ENCODE measurements at places on chromosomes 7 and 10.

- DNase-seq = no peak
Measured at GRCh38 chr10:113411456-113411855, 141.4 kb upstream of the HABP2 start.

- DNase-seq = peak; percentile 48
Measured at GRCh38 chr7:92244808-92245486, 767 bp downstream of the KRIT1 start.

GRCh38 chr10:106252541-106252940 lies 912.0 kb downstream of the SORCS1 start:
- DNase-seq = no peak

GRCh38 chr10:85600026-85600743 lies 766.4 kb downstream of the GRID1 start:
- DNase-seq = no peak

- no peak for DNase-seq
Measured at GRCh38 chr7:151512353-151512752, 7.3 kb downstream of the RHEB start.

- DNase-seq = no peak
Measured at GRCh38 chr10:8133146-8133545, 78.7 kb downstream of the GATA3 start.

- DNase-seq = no peak
Measured at GRCh38 chr7:964401-965231, 10.1 kb upstream of the ADAP1 start.

GRCh38 chr7:27134392-27134791 lies 3.8 kb upstream of the HOXA4 start:
- DNase-seq = no peak

GRCh38 chr10:20405761-20406160 lies 491.4 kb downstream of the NEBL start:
- DNase-seq = no peak

DNA sequence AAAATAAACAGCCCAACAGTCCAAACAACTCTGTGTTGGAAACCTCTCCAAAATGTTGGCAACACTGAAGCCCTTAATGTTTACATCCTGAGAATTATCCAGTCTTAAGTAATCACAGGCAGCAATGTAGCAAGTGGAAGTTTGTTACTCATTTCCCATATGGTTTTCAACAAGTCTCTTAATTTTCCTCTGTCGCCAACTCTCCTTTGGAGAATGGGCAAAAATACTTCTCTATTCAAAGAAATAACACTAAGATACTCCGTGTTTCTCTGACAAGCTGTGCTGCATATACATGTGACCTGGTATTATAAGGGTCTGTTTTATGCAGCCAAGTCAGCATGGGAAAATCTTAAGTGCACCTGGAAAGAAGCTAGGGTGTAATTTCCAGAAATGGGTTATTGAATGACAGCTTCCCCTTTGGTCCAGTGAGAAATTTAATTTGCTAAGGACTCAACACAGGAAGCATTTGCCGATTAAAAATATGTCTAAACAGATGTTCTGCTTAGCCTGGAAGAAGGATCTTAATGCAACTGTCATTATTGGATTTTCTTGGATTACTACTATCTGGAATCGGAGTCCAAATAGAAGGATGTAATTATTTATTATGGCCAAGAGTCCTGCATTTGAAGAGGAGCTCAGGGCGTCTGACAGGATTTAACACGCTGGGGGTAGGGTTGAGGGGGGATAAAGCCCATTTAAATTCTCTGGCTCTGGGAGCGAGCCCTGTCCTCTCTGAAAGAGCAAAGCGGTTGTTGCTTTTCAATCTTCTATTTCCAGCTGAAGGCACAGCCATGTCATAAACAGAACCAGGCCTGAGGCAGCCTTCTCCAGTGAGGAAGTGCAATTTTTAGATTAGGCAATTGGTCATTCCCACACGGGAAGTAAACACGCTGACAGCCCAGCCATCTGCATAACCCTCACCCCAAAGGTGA lies 73.1 kb downstream of the TLL2 start:
- DNase-seq = no peak

DNA sequence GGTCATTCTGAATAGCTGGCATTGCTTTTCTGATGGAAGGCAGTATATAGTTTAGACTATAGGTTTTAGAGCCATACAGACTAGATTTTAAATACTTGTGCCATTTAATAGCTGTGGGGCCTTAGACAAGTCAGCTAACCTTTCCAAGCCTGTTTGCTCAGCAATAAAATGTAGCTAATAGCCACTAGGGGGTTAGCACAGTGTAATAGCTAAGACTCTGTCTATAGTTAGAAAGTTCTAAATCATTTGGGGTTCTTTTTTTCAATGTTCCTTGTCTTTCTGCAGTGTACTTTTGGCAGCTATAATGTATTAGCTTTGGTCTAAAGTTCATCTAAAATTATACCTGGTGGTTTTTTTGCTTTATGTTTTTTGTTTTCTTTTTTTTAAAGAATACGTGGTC lies 7.5 kb upstream of the KIFBP start:
- DNase-seq = no peak

GRCh38 chr7:114691605-114692004 lies 230.3 kb upstream of the MDFIC start:
- no peak for DNase-seq

- DNase-seq = no peak
Measured at GRCh38 chr10:56316603-56317002, 44.5 kb downstream of the ZWINT start.

GRCh38 chr10:86247588-86247987 lies 119.0 kb downstream of the GRID1 start:
- no peak for DNase-seq

GRCh38 chr10:112966194-112966855 lies 16.3 kb downstream of the TCF7L2 start:
- DNase-seq = no peak

GRCh38 chr7:332646-333392 lies 42.8 kb downstream of the FOXL3 start:
- no peak for DNase-seq

DNA sequence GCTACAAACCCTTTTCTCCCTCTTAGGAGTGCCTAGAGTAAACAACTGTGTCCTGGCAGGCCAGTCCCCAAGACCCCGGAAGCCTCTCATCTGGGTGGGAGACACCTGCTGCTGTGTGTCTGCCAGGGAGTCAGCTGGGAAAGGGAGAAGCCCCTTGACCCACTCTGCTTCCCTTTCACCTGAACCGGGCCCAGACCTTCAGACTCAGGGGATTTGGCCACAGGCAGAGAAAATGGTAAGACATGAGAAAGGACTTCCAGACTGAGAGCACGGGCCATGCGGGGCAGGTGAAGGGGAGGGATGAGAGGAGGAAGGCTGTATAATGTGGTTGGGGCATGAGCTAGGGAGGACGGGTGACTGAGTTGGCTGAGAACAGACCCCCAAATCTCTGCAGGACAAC lies 36.0 kb upstream of the NPFFR1 start:
- DNase-seq = no peak

- DNase-seq = no peak
Measured at GRCh38 chr10:5561704-5562645, 37.2 kb downstream of the CALML3 start.

- DNase-seq = no peak
Measured at GRCh38 chr10:125788156-125789034, 12.8 kb upstream of the MMP21 start.

DNA sequence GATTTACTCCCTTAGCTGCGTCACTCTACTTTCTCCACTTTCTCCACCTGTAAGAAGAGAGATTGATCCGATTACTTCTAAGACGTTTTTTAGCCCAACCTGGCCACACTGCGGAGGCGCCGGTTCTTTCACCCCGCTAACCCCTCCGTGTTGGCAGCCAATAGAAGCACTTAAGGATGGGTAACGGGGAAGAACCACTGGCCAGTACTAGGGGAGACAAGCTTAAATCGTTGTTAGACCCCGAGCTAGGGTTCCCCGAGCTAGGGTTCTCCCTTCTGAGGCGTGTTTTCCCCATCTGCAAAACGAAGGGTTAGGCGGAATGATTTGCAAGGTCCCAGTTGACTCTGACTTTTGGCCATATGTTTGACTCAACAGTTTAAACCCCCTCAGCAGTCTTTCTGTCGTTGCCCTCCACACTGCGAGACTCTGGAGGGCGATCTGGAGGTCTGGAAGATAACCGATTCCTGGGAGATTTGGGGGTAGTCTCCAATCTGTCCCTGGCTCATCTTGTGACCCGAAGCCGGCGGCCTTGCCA lies 644 bp downstream of the UMAD1 start:
- DNase-seq = no peak

GRCh38 chr10:47025540-47026300 lies 114.5 kb downstream of the PTPN20 start:
- no peak for DNase-seq

DNA sequence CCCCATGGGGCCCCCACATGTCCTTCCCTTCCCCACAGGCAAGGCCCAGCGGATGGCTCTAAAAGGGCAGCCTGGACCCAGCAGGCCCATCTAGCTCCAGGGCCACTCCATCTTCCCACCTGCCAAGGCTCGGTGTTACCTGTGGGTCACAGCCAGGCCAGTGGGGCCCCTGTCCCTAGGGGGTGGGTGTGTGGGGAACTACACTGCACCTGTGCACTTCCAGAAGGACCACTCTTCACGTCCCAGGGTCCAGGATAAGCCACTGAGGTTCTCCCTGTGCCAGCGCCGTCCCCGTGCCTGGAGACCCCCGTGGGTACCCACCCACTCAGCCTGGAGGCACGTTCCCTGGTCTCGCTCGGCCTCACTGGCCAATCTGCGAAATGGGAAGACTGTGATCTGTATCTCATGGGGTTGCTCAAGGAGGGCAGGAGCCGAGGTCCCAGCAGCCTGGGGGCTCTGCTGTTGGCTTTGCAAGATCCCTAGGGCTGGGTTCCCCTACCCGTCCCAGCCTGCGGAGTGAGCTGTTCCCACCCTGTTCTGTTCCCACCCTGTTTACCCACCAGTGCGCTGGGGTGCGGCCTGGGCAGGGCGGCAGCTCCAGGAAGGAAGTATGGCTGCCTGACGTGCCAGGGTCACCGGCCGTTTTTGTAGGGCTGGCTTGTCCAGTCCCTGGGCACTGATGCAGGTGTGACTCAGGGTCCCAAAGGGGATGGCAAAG lies 4.6 kb downstream of the PWWP2B start:
- no peak for DNase-seq

DNA sequence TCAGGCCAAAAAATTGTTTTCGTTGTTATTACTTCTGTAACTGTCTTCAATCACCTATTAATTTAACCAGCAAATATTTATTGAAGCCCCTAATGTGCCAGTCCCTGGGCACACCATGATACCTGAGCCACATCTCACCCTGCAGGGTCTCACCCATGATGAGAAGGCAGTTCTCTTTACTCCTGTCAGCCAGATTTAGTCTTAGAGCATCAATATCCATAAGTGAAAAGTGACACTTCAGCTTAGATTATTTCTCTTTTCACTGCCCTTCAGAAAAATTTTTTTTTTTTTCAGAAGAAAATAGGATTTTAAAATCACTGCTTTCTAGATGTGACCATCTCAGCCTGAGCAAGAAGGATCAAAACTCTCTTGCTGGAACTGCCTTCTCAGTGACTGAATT lies 258.6 kb upstream of the NFE2L3 start:
- DNase-seq = no peak

GRCh38 chr10:29353305-29353704 lies 64.4 kb downstream of the LYZL1 start:
- DNase-seq = no peak

DNA sequence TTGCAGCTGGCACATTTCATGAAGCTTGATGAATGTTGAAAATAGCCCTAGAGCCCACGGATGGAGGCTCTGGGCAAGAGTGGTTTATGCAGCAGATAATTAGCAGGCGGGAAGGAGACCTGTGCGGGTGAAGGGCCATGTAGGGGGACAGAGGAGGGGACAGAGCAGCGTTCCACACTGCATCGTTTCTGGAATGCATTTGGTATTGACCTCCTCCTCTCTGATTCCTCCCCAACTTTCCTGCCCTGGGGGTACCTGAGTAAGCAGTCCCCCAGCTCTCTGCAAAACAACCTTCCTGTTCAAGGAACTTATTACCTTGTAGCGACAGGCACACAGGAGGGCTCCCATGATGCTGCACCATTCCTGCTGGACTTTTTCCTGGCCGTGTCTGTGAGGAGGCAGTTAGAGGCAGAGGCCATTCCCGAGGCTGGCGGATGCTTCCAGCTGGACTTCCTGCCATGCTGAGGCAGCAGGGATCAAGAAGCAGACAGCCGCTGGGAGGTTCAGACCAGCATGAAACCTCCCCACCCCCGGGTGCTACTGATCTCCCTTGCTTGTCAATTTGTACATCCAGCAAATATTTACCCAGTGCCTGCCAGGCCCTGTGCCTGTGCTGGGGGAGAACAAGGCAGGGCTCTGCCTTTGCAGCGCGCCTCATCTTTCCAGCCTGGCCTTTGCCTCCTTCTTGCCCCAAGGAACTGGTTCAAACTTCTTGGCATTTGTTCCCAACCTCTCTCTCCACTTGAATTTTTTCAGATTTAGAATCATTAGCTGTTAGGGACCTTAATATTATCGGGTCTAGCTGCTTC lies 28.7 kb downstream of the SLC29A3 start:
- DNase-seq = no peak
